Lower lobe of right lung (tissue), 2 donors: ENCODE measurements at places on chromosomes 5 and 9.

- no peaks in the 10 kb centered on the region for H3K4me1 ChIP-seq
- H3K36me3 ChIP-seq = no peaks in the 10 kb centered on the region
- no peak overlapping the region for H3K4me3 ChIP-seq
- no peaks in the 10 kb centered on the region for H3K27me3 ChIP-seq
- H3K27ac ChIP-seq = no peak overlapping the region
These were observed 72.4 kb downstream of the KIAA0825 start for GRCh38 chr5:94545870-94546625.

DNA sequence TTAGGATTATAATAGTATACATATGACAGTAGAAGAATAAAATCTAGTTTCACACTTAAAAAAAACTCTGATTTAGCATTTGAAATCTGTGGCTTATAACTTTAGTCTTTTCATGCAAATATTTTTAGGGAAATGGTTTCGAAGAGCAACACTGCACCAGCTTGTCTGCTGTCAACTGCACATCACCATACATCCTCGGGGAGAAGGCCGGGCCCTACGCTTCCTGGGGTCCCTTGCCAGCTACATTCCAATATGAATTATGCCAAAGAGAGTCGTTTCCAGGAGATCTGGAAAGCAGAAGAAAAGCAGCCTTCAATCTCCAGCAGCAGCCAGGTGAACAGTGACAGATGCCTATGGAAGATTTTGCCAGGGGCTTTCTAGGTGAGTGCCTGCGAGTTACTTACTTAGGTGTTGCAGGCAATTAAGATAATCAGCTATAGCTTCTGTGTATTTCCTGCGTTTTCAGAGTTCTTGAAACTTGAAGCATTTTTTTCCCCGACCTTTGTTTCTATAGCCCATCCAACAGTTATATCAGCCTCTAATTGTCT lies 166.8 kb downstream of the TRPM3 start:
- H3K4me3 ChIP-seq = no peak overlapping the region
- no peaks in the 10 kb centered on the region for H3K27me3 ChIP-seq
- H3K27ac ChIP-seq = peak overlapping the region; percentile 20
- H3K36me3 ChIP-seq = no peaks in the 10 kb centered on the region

GRCh38 chr5:168851902-168852321 lies 272.7 kb upstream of the PANK3 start:
- no peak overlapping the region for H3K4me3 ChIP-seq
- no peak overlapping the region for H3K27ac ChIP-seq
- H3K36me3 ChIP-seq = no peaks in the 10 kb centered on the region
- DNase-seq = no peak
- no peaks in the 10 kb centered on the region for H3K4me1 ChIP-seq

- H3K4me1 ChIP-seq = peaks cover 36% of the 10 kb centered on the region
- DNase-seq = no peak
- H3K27me3 ChIP-seq = no peaks in the 10 kb centered on the region
- H3K27ac ChIP-seq = no peak overlapping the region
- H3K36me3 ChIP-seq = no peaks in the 10 kb centered on the region
These were observed 36.2 kb downstream of the TNFSF8 start for GRCh38 chr9:114894206-114894605.

DNA sequence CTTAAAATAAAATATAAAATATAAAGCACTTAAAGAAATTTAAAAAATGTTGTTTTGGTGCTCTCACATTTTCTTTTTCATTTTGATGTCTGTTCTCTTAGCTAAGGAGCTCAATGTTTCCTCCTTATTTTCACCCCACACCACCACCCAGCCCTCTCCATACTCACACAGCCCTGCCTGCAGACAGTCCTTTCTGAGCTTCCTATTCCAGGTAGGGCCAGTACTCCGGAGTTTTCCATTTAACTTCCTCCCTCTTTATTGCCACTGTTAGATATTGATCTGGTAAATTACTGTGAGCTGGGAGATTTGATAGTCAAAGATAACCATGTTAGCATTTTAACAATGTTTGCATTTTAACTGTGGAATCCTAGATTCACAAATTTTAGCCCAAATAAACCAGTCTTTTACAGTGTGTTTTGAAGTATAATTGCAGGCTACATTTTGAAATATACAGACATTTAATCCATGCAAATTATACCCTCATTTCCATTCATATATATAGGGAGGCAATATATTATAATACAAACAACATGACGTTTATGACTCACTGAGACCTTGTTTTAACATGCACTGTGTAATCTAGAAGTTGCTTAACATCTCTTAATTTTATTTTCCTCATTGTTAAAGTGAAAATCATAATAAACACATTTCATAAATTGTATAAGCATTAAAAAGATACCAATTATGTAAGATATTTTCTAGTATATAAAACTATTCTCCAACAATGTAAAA lies 927.1 kb downstream of the NR2F1-AS1 start:
- no peaks in the 10 kb centered on the region for H3K4me1 ChIP-seq
- H3K36me3 ChIP-seq = no peaks in the 10 kb centered on the region
- no peak overlapping the region for H3K4me3 ChIP-seq
- no peak for DNase-seq
- no peak overlapping the region for H3K27ac ChIP-seq

GRCh38 chr9:94153905-94154304 lies 69.6 kb downstream of the PTPDC1 start:
- H3K27me3 ChIP-seq = no peaks in the 10 kb centered on the region
- H3K4me3 ChIP-seq = no peak overlapping the region
- no peaks in the 10 kb centered on the region for H3K36me3 ChIP-seq
- H3K4me1 ChIP-seq = peaks cover 17% of the 10 kb centered on the region
- H3K27ac ChIP-seq = no peak overlapping the region

- DNase-seq = peak; percentile 76
- H3K27me3 ChIP-seq = no peaks in the 10 kb centered on the region
- H3K27ac ChIP-seq = peak overlapping the region; percentile 61
- peaks cover 28% of the 10 kb centered on the region for H3K4me1 ChIP-seq
- H3K36me3 ChIP-seq = peaks cover 9% of the 10 kb centered on the region
These were observed 41.3 kb downstream of the PFDN1 start for GRCh38 chr5:140261403-140262171.

DNA sequence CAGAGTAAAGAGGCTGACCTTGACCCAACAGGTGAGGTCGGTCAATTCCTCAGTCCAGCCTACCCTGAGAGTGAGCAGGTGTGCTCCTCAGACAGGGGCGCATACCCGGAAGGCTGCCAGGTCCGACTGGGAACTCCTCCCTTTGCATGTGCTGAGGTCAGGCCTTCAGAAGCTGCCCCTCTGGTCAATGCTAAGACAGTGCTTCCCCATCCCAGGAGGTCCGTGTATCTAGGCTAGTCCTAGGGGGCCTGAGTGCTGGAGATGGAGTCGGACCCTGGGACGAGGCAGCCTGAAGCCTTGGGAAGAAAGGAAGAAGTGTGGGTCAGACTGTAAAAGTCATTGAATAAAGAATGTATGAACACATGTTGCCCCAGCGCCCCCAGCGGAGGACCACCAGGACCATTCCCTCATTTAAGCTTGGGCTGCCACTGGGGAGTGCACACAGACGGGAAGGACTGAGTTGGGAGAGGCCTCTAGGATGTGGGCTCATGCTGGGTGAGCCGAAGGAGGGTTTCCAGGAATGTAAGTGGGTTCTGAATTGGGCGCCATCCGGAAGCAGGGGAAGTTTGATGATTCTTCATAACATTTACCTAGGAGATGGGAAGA lies 41.0 kb upstream of the GFPT2 start:
- no peaks in the 10 kb centered on the region for H3K27me3 ChIP-seq
- no peak for DNase-seq
- no peaks in the 10 kb centered on the region for H3K4me1 ChIP-seq
- no peak overlapping the region for H3K4me3 ChIP-seq
- H3K36me3 ChIP-seq = no peaks in the 10 kb centered on the region

- H3K27me3 ChIP-seq = no peaks in the 10 kb centered on the region
- H3K27ac ChIP-seq = no peak overlapping the region
- DNase-seq = no peak
- no peak overlapping the region for H3K4me3 ChIP-seq
- H3K36me3 ChIP-seq = no peaks in the 10 kb centered on the region
- H3K4me1 ChIP-seq = no peaks in the 10 kb centered on the region
These were observed 28.7 kb downstream of the ENHO start for GRCh38 chr9:34493972-34494535.

GRCh38 chr9:70641631-70642030 lies 227.2 kb upstream of the KLF9 start:
- no peak for DNase-seq
- H3K4me1 ChIP-seq = no peaks in the 10 kb centered on the region
- H3K36me3 ChIP-seq = no peaks in the 10 kb centered on the region
- H3K27ac ChIP-seq = no peak overlapping the region
- no peaks in the 10 kb centered on the region for H3K27me3 ChIP-seq

GRCh38 chr9:100521282-100521681 lies 48.3 kb downstream of the TMEFF1 start:
- no peak overlapping the region for H3K27ac ChIP-seq
- H3K36me3 ChIP-seq = no peaks in the 10 kb centered on the region
- no peaks in the 10 kb centered on the region for H3K4me1 ChIP-seq
- no peaks in the 10 kb centered on the region for H3K27me3 ChIP-seq
- H3K4me3 ChIP-seq = no peak overlapping the region

- peaks cover 18% of the 10 kb centered on the region for H3K27me3 ChIP-seq
- peak; percentile 73 for DNase-seq
- H3K36me3 ChIP-seq = no peaks in the 10 kb centered on the region
- peak overlapping the region; percentile 92 for H3K27ac ChIP-seq
- H3K4me1 ChIP-seq = peaks cover 29% of the 10 kb centered on the region
These were observed 975 bp downstream of the OCLN start for GRCh38 chr5:69493396-69494133.

DNA sequence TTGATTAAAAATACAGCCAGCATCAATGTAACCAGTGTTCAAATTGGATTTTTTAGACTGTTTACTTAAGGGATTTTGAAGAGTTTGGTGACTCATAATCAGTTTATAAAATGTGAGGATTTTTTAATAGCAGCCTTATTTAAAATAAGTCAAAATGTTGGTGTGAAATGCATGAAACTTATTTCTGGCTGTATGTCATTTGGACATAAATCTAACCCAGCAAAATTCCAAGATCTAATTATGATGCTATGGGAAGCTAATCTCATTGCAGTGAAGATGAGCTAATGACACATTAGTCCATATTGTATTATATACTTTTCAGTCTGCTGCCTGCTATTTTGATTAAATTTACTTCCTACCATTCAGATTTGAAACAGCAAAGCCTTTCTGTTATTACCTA lies 140.3 kb downstream of the AOPEP start:
- H3K27me3 ChIP-seq = no peaks in the 10 kb centered on the region
- peak overlapping the region; percentile 7 for H3K4me3 ChIP-seq

DNA sequence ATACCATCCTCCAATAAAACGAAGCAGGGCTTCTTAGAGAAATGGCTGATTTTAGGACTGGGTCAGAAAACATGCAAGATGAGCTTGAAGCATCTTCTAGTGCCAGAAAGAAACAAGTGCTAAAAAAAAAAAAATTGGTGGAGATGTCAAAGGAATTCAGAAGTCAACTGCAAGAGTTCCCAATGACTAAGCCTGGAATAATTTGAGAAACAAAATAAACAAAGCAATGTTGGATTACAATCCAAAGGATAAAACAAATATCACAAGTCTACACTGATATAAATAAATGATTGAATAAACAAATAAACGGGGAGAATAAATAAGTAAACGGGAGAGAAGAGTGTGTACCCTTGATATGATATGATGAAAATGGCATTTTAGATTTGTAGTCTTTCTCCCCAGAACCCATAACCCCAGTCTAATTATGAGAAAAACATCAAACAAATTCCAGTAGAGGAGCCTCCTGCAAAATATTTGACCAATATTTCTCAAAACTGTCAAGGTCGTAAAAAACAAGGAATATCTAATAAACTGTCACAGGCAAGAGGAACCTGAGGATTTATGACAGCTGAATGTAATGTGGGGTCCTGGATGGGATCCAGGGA lies 63.5 kb upstream of the CCL21 start:
- no peaks in the 10 kb centered on the region for H3K4me1 ChIP-seq
- no peaks in the 10 kb centered on the region for H3K27me3 ChIP-seq
- H3K4me3 ChIP-seq = no peak overlapping the region
- DNase-seq = no peak
- H3K27ac ChIP-seq = no peak overlapping the region

DNA sequence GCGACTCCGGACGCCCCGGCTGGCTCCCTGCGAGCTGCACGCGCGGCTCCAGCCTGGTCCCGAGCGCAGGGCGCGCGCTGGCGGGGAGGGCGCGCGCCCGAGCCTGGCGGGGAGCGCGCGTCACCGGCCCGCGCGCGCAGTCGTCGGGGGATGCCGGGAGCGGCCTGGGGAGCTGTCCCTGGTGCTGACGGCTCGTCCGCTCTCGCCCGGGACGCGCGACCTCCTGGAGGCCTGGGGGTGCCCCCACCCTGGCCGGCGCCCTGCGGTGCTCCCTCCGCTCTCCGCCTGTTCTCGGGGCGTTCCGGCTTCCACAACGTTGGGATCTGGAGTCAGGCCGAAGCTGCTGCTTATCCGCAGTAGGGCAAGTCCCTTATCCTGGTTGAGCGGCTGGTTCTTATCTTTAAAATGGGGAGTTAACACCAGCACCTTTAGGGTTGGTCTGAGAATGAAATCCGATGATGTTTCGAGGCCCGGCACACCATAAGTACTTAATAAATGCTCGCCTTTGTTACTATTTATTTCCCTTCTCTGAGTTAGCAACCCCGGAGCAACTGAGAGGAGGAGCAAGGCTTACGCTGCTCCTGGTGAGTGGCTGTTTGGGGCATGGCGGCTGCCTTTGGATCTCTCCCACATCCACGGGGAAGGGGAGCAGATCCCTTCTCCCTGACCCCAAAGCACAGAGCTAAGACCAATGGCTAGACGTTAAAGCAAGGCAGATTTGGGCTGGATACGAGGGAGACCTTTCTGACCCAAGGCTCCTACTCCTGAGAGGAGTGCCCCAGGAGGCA lies at the start of gene FAM163B:
TSS of gene FAM163B (minus strand) at position 79 of the 788 bp plus-strand sequence. CDS start 29,166 bp downstream, outside the sequence.
- H3K4me1 ChIP-seq = no peaks in the 10 kb centered on the region
- no peaks in the 10 kb centered on the region for H3K36me3 ChIP-seq
- H3K4me3 ChIP-seq = no peak within 1 kb of the TSS
- peak; percentile 45 for DNase-seq

GRCh38 chr5:110354915-110355644 lies 371.4 kb downstream of the TMEM232 start:
- no peak overlapping the region for H3K4me3 ChIP-seq
- DNase-seq = no peak
- H3K36me3 ChIP-seq = no peaks in the 10 kb centered on the region
- no peaks in the 10 kb centered on the region for H3K4me1 ChIP-seq
- H3K27me3 ChIP-seq = no peaks in the 10 kb centered on the region

- no peaks in the 10 kb centered on the region for H3K36me3 ChIP-seq
- no peaks in the 10 kb centered on the region for H3K27me3 ChIP-seq
- H3K4me1 ChIP-seq = no peaks in the 10 kb centered on the region
- H3K4me3 ChIP-seq = no peak overlapping the region
These were observed 101.8 kb downstream of the PCSK1 start for GRCh38 chr5:96331210-96331609.
